ENCODE measurements at places on chromosomes 13 and 19.

- peak; percentile 86 for DNase-seq
Measured at GRCh38 chr19:44051650-44052402, at the start of gene ZNF223. Gene ZNF223 (plus strand): TSS chr19:44052036. CDS start chr19:44055177, 3,141 bp downstream.

DNA sequence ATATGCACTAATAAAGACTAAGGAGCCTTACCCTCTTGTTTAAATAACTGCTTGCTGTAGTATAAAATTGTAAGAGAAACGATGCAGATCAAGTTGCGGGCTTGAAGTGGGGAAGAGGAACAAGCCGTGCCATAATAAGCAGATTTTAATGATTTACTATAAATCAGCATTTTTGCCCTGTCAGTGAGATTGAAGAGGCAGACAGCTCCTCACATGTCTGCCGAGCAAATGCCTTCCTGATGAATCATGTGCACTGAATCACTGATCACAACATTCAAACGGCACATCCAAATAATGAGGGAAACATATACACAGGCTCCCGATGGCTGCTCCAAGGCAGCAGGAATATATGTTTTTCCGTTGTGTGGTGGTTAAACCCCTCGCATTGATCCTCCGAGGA, 282.9 kb downstream of the TSHZ3 start:
- DNase-seq = no peak

- DNase-seq = no peak
Measured at GRCh38 chr19:7230826-7231225, 63.4 kb downstream of the INSR start.

DNA sequence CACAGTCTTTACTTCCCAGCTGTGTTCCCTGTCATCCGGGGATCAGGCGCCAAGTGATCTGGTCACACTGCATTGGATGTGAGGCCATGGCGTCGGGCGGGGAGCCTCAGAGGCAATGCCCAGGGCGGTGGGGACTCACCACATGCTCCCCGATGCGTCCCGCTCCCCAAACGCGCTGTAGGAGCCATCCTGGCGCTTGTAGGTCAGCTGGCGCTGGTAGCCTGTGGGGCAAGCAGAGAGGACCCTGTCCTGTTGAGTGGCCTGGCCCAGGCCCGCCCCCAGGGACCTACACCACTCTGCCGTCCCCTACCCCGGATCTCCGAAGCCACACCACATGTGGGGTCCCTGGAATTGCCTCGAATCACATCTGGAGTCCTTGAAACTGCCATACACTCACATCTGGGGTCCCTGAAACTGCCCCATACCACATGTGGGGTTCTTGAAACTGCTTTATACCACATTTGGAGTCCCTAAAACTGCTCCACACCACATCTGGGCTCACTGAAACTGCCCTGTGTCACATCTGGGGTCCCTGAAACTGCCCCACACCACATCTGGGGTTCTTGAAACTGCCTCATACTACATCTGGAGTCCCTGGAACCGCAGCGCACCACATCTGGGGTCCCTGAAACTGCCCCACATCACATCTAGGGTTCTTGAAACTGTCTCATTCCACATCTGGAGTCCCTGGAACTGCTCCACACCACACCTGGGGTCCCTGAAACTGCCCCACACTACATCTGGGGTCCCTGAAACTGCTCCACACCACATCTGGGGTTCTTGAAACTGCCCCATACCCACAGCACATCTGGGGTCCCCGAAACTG, 33.2 kb downstream of the F2RL3 start:
- no peak for DNase-seq

DNA sequence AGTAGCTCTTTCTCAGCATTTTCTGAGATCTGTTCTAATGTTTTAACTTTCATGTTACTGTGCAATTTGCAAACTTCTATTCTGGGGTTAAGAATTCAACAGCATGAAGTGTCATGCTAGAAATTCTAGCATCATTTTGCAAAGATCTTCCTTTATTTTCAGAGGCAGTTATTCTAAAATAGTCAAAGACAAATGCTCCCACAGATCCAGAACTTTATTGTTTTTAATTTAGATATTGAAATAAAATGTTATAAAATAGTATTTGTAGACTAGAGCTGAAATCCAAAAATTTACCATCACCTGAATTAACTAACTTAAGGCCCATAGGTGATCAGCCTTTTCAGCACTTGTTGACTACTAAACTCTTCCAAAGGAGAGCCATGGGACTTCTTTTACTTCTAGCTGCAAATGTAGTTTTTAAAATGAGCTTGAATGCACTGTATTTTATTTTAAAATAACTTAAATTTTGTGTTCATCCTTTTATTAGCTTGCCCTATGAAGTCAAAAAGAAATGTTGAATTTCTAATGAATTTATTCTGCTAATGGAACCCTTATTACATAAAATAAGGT, 3.2 kb downstream of the MAB21L1 start:
- DNase-seq = no peak

- no peak for DNase-seq
Measured at GRCh38 chr13:30616927-30617314, 799 bp upstream of the USPL1 start.

DNA sequence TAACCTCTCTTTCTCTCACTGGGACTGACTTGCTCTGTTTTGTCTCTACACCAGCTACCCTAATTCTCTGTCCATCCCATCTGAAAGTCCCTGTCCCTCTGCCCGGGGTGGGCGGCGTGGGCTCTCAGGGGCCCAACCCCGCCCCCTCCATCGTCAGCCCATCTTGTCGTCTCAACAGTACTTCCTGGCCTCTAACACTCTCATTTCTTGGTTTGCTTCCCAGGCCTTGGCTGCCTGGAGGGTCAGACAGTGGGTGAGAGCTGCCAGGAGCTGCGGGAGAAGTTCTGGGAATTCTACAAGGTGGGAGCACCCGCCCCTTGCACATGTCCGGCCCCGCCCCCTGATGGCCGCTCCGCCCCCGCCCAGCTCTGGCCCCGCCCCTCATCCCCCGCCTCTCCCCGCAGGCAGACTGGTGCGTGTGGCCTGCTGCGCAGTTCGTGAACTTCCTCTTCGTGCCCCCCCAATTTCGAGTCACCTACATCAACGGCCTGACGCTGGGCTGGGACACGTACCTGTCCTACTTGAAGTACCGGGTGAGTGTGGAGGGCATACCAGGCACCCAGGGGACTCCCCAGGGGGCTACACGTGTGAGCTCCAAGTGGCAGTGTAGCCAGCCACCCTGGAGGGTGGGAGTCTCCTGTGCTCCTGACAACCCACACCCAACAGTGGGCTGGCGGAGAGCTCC, 1.7 kb downstream of the MPV17L2 start:
- DNase-seq = no peak

DNA sequence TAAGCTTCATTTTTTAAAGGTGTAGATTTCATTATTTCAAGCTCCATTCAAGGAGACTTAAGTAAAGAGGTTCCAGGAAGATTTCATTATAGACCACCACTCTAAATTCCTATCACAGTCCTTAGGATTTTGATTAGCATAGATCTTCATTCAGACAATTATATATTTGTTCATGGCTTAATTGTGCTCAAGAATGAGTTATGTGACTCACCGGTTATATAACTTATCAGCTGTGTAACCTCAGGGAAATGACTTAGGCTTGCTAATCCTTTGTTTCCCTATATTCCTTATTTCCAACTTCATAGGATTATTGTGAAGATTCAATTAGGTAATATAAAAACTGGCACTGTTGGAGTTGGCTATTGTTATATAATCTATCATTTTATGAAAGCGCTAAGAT, 632.8 kb upstream of the SPRY2 start:
- DNase-seq = no peak

DNA sequence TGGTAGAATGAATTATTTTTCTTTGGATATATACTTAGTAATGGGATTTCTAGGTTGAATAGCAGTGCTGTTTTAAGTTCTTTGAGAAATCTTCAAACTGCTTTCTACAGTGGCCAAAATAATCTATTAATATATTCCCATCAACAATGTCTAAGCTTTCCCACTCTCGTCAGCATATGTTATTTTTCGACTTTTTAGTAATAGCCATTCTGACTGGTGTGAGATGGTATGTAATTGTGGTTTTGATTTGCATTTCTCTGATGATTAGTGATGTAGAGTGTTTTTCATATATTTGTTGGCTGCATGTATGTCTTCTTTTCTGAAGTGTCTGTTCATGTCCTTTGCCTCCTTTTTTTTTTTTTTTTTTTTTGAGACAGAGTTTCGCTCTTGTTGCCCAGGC, 90.2 kb upstream of the CSNK1A1L start:
- no peak for DNase-seq

Data from NCI-H1436 treated with DMSO at 0.1 percent for 48 hours (cell line).